Cardiac septum (tissue), 1 donor: ENCODE measurements at places on chromosomes 3 and 15. TPM values are rescaled to one million over a fixed set of nuclear protein-coding genes. Genes with fewer than 3 reads are reported as not detected.

Gene GP9
- total RNA-seq, result 0.27 TPM

GRCh38 chr15:62125773-62126172, 39.3 kb downstream of the C2CD4B start:
- DNase-seq, result no peak

Gene ZMYND10
- total RNA-seq, result 0.35 TPM

Gene TGM5
- total RNA-seq, result not detected

DNA sequence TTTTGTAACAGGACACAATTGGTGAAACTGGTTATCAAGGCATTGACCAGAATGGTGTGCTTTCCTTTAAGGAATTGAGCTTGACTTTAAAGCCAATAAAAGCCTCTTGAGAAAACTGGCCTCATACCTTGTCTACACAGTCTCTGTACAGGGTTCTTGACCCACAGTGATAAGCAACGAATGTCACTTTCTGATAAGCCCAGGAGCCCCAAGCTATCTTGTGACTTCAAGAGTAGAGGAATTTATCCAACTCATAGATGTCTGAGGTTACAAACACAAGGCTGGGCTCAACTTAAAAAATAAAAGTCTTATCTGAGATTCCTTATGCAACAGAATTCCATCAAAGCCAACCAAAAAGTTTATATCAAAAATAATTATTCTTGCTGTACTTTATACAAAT, 212.1 kb downstream of the GBE1 start:
- DNase-seq, result no peak

DNA sequence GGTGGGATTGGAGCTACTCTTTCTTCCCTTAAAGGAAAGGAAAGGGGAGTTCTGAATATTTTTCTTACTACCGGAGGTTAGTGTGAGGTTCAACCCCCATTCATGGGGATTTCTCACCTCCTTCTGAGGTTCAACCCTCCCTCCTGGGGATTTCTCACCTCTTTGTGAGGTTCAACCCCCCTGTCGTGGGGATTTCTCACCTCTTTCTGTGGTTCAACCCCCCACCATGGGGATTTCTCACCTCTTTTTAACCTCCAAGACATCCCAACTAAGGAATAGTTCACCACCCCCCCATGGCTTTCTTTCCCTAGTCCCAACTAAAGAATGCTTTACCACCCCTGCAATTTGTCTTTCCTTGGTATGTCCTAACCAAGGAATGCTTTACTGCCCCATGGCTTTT, 520.3 kb downstream of the EDEM1 start:
- no peak for DNase-seq

DNA sequence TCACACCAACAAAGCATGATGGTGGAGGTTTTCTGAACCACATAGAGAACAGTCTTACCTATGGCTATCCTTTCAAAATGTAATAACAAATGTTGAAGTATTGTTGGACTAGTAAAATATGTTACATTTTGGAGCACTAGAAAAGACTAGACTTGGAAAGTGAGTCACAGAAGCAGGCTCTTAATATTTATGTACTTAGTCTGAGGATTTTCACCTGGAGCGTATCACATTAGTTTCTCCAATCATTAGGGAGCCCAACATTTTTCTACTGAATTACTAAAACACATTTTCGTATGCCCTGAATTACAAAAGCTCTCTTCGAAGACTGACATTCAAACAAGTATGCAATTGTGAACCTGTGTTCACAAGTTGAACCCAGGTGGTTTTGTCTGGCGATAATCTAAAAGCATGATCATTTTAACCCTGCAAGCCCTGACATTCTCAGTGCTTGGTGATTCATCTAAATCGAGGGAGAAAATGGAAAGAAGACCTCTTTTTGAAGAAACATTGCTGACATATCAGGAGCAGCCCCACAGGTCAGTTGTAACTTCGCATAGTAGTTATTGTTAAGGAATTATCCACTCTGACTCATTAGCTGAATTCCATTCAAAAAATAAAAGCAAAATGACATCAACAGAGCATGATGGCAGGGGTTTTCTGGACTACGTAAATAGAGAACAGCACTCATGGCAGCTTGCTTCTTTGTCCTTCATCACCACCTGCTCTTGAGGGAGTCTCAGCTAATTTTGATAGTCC, 679.8 kb upstream of the NECTIN3 start:
- DNase-seq, result no peak

Gene SNX22
- total RNA-seq, result 1.5 TPM

Gene DIPK2A
- 9.4 TPM for total RNA-seq

- DNase-seq, result no peak
Observed at GRCh38 chr3:136905549-136905948, 43.5 kb downstream of the NCK1 start.

- DNase-seq, result no peak
Observed at GRCh38 chr3:128572644-128573105, 77.9 kb downstream of the RPN1 start.

Gene CX3CR1
- 1.3 TPM for total RNA-seq

- no peak for DNase-seq
Observed at GRCh38 chr15:25527118-25527517, 88.3 kb upstream of the UBE3A start.

- no peak for DNase-seq
Observed at GRCh38 chr15:80840182-80841130, 61.3 kb downstream of the CEMIP start.

DNA sequence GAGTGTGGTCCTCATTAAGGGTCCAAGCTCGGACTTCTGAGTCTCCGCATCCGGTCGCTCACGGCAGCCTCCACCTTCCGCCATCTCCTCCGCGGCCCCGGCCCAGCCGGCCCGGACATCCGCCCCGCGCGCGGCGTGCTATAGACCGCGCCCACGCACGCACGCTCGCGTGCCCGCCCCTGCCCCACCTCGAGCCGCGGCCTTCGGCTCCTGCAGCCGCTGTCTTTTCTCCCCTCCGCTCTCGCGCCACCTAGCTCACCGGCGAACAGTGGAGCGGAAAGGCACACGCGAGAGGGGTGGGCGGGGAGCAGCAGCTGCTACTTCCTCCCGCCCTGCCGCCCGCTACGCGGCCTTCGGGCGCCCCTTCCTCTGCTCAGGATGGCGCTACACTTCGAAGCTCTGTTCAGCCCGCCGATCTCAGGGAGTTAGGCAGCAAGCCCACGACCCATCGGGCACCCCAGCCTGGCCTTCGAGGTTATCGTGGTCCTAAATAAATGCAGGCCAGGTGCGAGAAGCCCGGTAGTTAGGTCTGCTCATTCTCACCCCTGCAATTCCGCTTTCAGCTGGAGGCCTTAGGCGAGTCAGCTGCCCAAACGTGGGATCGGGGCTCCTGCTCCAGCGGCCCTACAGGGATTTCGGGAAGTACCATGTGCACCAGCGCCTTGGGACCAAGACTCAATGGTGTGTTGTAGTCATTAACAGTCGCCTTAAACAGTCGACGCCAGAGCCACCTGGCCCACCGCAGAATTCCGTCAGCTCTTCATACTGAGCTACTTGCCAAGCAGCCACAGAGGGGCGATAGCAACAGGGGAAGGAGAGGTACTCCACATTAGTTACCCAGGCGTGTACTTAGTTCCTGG, at the start of gene USP4:
USP4 (minus strand) TSS at position 113 of the 860 bp plus-strand sequence; CDS start at position 84, 29 bp downstream.
- DNase-seq, result peak; percentile 96

DNA sequence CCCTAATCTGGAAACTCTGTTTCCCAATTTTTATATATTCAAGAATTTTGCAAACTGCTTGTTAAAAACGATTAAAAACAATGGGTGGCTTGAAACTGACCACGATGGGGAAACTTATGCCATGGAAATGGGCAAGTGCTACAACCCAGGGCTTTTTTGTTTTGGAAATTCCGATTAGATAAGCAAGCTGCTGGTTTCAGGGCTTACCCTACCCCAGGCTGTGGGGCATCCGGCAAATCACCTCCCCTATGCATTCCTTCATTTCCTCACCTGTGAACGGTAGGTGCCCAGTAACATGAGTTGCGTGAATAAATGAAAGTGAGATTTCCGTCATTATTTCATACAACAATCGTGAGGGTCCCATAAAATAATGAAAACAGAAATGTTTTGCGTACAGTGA, 34.3 kb downstream of the ST6GAL1 start:
- no peak for DNase-seq

- DNase-seq, result no peak
Observed at GRCh38 chr3:86109434-86109833, 881.5 kb downstream of the VGLL3 start.

- DNase-seq, result peak; percentile 98
Observed at GRCh38 chr3:158570999-158571702, at the start of gene MLF1. Gene MLF1, plus strand, starts transcription at chr3:158571194. Its CDS starts 107 bp downstream, at chr3:158571301.

- no peak for DNase-seq
Observed at GRCh38 chr15:72304596-72304995, 15.4 kb downstream of the CELF6 start.

Gene ACTRT3
- 0.57 TPM for total RNA-seq

DNA sequence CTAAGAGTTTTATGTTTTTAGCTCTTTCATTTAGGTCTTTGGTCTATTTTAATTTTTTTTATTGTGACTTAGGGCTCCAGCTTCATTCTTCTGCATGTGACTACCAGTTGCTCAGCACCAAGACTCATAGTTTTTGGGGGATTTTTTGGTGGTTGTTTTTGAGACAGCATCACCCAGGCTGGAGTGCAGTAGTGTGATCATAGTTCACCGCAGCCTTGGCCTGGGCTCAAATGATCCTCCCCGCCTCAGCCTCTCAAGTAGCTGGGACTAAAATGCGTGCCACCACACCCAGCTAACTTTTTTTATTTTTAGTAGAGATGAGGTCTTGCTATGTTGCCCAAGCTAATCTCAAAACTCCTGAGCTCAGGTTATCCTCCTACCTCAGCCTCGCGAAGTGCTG, 19.4 kb downstream of the CDV3 start:
- DNase-seq, result no peak

Gene FOXL2NB
- total RNA-seq, result not detected

DNA sequence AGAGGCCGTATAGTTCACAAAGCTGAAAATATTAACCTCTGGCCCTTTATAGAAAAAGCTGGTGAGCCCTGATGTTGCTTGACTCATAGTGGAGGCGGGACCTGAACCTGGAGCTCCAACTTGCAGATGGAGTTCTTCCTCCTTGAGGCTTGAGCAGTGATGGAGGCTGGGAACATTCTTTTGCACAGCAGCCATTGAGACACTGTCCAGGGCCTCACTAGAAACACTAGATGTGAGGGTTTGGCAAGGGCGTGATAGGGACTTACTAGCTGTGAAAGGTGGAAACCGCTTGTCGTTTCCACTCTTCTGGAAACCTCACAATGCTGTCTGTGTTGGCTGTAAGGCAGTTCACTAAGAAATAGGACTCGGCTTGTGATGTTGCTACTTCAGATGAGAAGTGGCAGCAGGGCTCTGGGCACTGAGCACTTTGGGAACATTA, 12.5 kb downstream of the SMAD6 start:
- no peak for DNase-seq

Gene TATDN2
- 19.8 TPM for total RNA-seq

DNA sequence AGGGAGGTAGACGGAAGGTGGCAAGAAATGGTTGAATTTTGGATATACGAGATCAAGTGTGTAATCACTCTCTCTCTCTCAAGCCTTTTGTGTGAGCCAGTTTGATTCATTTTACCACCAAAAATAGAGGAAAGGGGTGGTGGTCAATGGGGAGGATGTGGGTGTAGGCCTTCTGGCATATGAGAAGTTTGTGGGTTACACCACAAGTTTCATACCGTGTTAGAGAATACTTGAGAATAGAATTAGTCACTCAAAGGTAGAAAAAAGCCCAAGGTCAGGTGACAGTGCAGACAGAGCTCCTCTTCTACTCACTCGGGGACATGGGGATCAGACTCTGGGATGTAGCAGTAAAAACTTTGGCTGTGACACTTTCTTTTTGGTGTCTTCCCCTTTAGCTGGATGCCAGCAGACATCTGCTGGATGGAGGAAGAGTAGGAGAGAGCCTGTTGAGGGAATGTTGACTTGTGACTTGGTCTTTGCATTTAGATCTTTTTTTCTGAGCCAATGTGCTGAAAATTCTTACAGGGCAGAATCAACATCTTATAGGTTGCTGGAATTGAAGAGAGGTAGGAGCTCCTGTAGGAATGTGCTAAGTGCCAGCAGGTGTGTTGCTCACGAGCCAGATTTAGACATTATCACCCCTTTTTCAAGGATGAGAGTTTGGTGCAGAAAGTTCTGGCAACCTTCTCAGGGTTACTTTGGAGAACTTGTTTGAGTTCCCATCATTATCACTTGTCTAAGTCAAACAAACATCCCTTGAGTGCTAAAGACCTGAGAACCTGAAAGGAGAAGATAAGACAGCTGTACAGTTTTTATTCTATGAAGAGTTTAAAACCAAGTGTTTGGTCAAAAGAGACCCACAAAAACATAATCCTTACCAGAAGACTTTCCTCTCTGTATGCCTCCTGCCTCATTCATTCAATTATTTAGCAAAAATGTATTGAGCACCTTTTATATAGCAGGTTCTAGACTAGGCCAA, 43.9 kb upstream of the RYK start:
- no peak for DNase-seq

GRCh38 chr15:100405179-100405578, 63.4 kb upstream of the ADAMTS17 start:
- DNase-seq, result no peak

GRCh38 chr3:48353987-48354386, 18.0 kb upstream of the FBXW12 start:
- DNase-seq, result no peak

DNA sequence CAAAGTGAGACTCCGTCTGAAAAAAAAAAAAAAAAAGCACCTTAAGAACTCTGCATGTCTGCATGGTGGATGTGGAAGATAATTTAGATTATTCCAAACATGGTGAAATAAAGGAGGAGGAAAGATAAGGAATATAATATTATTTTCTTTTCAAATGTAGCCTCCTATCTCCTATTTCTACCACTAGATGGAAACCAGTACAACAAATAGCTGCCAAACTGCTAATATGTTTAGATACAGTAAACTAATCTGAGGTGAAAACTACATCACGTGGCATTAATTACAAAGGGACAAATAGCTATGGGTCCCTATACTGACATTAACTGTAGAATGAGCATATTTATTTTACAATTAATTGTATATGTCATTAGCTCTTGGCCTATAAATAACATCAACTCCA, 197.8 kb downstream of the TBC1D5 start:
- no peak for DNase-seq

- DNase-seq, result no peak
Observed at GRCh38 chr3:55406696-55407425, 80.2 kb downstream of the WNT5A start.

DNA sequence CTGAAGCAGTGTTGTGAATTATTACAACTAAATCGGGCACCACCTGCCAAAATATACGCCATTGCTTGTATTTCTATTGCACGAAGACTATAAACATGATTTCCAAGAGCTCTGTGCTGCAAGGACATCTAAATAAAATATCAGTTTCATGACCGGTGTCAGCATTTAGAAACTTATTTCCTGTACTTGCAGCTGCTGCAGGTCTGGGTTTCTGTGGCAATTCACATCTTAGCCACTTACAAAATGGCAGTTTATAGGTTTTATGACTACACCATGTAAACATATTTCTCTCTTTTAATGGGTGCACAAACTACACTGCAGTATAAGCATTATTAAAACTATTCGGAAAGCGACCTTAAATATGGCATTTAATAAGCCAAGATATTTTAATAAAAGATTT, 359.4 kb downstream of the VPS13C start:
- DNase-seq, result no peak

GRCh38 chr15:55960946-55961345, 32.5 kb downstream of the NEDD4 start:
- no peak for DNase-seq

Gene CCR8
- not detected for total RNA-seq
